ENCODE measurements at places on chromosomes 11 and 22. TPM values are rescaled to one million over a fixed set of nuclear protein-coding genes. Genes with fewer than 3 reads are reported as not detected.

DNA sequence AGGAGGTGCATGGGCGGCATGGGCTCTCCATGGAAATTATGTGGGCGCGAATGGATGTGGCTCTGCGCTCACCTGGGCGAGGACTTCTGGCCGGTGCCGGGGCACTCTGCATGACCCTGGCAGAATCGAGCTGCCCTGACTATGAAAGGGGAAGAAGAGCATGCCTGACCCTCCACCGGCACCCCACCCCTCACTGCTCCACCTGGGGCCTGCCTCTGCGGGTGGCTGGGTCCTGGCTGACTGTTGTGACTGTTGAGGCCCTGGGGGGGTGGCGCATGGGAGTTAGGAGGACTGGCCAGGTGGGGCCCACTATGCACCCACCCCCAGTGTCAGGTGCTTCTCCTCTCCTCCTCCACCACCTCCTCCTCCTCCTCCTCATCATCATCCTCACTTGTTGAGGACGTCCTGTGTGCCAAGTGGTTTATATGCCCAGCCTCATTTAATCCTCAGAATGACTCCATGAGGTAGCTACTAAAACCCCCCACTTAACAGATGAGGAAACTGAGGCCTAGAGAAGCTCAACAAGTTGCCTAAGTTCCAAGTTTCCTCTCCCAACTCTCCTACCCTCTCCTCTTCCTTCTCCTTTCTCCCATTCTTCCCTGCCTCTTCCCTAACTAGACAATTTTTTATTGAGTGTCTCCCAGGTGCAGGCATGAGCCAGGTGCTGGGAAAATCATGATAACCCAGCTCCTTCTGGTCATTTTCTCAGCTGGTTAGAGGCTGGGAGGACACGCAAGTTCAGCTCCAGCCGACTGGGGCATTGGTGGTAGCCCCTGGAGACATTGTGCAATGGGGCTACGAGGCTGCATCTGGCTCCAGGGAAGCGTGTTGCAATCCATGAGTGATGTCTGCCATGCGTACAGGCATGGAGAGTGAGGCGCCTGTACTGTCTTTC is 2.3 kb downstream of the MYEOV start:
- H3K27me3 ChIP-seq = no peaks in the 10 kb centered on the region
- H3K36me3 ChIP-seq = no peaks in the 10 kb centered on the region
- DNase-seq = peak; percentile 88
- H3K4me1 ChIP-seq = peaks cover 50% of the 10 kb centered on the region
- H3K27ac ChIP-seq = peak overlapping the region; percentile 96

DNA sequence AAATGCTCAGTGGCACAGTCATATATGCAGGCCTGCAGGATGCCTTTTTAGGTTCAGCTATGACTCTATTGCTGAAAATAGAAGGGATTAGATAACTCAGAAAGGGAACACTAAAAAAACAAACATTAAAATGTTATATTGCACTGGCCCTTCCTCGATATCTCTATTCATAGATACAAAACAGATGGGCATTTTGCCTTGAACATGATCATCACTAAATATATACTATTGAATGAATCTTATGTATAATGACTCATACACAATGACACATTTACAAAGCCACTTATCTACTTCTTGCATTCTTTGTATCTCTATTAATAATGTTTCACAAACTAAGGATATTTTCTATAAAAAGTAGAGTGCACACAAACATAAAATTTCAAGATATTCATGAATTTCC is 2352.8 kb upstream of the RAG2 start:
- no peak for DNase-seq
- no peaks in the 10 kb centered on the region for H3K4me1 ChIP-seq
- H3K27ac ChIP-seq = no peak overlapping the region
- H3K36me3 ChIP-seq = no peaks in the 10 kb centered on the region
- no peaks in the 10 kb centered on the region for H3K27me3 ChIP-seq

GRCh38 chr22:43269246-43269645 is 73.9 kb downstream of the SCUBE1 start:
- no peak overlapping the region for H3K4me3 ChIP-seq
- DNase-seq = no peak
- peaks cover 8% of the 10 kb centered on the region for H3K27me3 ChIP-seq
- H3K36me3 ChIP-seq = no peaks in the 10 kb centered on the region
- no peak overlapping the region for H3K27ac ChIP-seq
- no peaks in the 10 kb centered on the region for H3K4me1 ChIP-seq

DNA sequence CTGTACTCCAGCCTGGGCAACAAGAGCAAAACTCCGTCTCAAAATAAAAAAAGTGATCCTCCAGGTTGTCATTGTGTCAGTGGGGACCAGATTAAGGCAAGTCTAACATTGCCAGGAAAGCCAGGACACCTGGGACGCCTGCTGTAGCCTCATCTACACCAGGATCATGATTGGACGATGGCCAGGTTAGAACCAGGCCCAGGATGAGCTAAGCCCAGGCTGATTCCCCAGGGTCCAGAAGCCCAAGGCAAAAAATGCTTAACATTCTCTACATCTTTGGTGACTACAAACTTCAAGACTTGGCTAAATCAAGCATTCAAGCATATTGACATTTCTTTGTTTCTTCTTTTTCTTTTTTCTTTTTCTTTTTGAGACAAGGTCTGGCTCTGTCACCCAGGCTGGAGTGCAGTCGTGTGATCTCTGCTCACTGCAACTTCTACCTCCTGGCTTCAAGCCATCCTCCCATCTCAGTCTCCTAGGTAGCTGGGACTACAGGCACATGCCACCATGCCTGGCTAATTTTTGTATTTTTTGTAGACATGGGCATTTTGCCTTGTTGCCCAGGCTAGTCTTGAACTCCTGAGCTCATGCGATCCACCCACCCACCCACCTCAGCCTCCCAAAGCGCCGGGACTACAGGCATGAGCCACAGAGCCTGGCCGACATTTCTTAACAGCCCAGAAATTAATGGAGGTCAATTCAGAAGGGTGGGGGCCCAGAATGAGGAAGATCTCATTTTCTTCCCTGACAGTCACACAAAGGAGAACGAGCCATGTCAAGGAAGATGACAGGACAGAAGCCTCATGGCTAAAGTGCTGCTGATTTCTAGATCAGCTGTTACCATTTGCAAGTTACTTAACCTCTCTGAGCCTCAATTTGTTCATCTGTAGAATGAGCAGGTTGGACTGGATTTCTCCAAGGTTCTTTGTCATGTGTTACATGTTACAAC is 12.5 kb upstream of the PTPRJ start:
- peak overlapping the region; percentile 45 for H3K27ac ChIP-seq
- no peaks in the 10 kb centered on the region for H3K27me3 ChIP-seq
- peaks cover 11% of the 10 kb centered on the region for H3K4me1 ChIP-seq
- H3K36me3 ChIP-seq = no peaks in the 10 kb centered on the region

DNA sequence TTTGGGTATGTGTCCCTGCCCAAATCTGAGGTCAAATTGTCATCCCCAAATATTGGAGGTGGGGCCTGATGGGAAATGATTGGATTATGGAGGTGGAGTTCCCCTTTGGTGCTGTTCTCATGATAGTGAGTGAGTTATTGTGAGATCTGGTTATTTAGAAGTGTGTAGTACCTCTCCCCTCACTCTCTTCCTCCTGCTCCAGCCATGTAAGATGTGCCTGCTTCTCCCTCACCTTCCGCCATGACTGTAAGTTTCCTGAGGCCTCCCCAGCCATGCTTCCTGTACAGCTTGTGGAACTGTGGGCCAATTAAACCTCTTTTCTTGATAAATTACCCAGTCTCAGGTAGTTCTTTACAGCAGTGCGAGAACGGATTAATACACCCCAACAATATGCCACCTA is 9.0 kb downstream of the GAB2 start:
- no peak overlapping the region for H3K27ac ChIP-seq
- H3K36me3 ChIP-seq = no peaks in the 10 kb centered on the region
- DNase-seq = no peak

The NEFH gene
- total RNA-seq = under 0.01 TPM

The TPBGL gene
- total RNA-seq = not detected

The KMT5B gene
- 27.1 TPM for total RNA-seq

The GRIK4 gene
- total RNA-seq = under 0.01 TPM

Measured in osteoblast (primary cell).